Panc1 (cell line): ENCODE measurements at places on chromosomes 5 and 9. TPM values are rescaled to one million over a fixed set of nuclear protein-coding genes. Genes with fewer than 3 reads are reported as not detected.

The ANKRD55 gene
- total RNA-seq, result not detected

DNA sequence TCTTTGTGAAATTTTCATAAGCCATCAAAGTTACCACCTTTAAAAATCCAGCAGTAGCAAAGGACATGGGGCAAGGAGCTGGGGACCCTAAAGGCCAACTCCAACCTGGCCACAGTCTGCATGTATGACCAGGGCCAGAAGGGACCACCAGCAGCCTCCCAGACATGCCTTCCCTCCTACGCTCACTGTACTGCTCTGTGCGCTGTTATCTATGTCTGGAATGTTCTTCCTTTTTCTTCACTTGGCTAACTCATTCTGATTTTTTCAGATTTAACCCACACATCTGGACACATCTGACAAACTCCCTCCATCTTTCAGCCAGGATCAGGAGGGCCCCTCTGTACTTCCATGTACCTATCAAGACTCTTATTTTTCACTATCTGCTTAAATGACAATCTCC lies 47.6 kb upstream of the TRAF1 start:
- no peak for DNase-seq

DNA sequence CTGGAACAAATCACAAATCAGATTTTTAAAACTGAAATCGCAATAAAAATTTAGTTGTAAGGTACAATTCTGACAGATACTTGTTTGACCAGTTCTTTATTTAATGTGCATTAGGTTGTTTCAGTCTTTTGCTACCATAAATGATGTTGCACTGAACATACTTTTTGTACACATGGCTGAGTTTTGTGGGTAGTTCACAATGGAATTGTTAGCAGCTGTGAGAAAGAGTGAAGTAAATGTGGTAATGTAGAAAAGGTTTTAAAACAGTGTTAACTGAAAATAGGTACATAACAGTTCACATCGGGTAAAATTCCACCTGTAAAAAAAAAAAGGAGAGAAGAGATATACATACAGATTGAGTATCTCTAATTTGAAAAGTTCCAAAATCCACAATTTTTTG lies 25.6 kb downstream of the MRPS27 start:
- DNase-seq, result no peak

- no peak for DNase-seq
Measured at GRCh38 chr5:113163328-113163727, 186.7 kb downstream of the DCP2 start.

GRCh38 chr9:34659592-34660253 lies 2.7 kb downstream of the CCL27 start:
- DNase-seq, result no peak

- no peak for DNase-seq
Measured at GRCh38 chr9:116452634-116453033, 234.5 kb upstream of the TRIM32 start.

GRCh38 chr5:139930406-139930805 lies 112.7 kb downstream of the NRG2 start:
- no peak for DNase-seq

DNA sequence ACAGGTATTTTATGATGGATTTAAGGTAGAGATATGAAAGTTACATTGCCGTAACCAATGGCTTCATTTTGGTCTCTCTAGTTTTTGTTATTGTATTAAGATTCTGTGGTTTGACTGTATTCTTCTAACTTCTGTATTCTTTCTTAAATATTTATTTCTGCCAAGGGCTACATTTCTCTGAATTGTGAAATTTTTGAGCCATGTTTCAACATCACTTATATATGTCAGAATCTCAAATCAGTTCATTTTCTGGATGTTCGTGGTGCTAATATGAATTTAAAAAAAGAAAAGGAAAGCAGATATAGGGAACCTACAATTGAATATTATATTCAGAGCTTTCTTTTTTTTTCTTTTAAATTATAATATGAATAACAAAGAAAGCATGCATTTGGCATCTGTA lies 142.7 kb downstream of the ANXA1 start:
- DNase-seq, result no peak

DNA sequence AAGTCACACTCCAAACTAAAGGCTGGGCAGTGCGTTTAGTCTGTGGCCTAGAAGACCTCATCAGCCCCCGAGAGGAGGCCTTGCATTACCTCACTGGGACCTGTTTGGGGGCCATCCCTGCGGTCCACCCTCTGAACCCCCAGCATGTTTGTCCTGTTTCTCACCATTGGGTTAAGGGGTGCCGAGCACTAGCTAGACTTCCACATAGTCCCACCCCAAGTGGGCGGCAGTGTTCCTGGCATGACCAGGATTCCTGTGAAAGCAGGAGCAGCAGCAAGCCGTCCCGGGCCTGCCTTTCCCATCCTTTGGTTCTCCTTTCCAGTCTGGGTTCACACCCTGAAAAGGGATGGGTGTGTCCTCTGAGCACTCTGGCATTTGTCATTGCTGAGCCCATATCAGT lies 26.6 kb upstream of the SAP30L start:
- no peak for DNase-seq

DNA sequence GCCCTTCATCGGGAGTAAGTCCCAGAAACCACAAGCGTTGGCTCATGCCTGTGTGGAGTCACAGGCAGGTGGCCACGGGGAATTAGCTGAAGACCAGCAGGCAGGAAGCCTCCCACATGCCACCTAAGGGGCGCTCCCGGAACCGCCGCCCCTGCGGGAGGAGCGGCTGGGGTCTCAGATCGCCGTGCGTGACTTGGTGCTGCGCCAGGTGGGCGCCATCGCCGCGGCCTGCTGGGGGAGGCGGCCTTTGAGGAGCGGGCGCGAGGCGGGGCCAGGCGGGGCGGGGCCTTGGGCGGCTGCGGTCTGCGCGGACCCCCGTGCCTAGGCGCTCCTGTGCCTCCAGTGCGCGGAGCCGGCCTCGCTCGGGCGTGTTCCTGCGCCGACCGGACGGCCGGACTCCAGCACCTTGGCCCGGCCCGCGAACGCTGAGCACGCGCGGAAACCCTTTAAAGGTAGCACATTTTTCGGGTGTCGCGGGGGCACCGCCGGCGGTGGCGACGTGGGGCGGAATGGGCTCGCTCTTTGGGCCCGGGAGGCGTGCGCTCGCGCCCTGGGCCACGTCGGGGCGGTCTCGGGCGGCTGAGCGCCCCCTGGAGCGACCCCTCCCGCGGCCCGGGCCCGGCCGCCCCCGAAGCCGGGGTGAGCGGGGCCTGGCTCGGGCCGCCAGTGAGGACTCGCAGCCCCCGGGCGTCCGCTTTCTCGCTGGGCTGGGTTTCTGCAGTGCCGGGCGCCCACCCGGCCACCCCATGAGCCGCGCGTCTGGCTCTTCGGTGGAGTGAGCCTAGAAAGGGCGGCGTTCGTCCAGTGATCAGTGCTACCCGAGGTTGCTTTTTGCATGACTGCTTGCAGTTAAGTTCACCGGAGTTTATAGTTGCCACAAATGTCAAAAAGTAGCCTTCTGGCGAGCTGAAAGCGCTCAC lies 24.5 kb downstream of the LECT2 start:
- no peak for DNase-seq

DNA sequence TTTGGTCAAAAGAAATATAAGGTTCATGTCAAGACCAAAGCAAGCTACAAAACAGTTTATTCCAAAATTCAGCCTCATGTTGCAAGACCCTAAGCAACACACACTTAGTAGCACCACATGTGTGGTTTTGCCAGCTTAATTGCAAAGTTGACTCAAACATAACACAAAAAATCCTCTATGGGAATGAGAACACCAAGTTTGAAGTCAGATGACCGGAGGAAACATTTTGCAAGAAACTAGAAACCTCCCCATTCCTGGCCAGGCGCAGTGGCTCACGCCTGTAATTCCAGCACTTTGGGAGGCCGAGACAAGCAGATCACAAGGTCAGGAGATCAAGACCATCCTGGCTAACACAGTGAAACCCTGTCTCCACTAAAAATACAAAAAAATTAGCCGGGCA lies 261.8 kb downstream of the EBF1 start:
- DNase-seq, result no peak

- no peak for DNase-seq
Measured at GRCh38 chr9:2962471-2963172, 118.7 kb upstream of the PUM3 start.

DNA sequence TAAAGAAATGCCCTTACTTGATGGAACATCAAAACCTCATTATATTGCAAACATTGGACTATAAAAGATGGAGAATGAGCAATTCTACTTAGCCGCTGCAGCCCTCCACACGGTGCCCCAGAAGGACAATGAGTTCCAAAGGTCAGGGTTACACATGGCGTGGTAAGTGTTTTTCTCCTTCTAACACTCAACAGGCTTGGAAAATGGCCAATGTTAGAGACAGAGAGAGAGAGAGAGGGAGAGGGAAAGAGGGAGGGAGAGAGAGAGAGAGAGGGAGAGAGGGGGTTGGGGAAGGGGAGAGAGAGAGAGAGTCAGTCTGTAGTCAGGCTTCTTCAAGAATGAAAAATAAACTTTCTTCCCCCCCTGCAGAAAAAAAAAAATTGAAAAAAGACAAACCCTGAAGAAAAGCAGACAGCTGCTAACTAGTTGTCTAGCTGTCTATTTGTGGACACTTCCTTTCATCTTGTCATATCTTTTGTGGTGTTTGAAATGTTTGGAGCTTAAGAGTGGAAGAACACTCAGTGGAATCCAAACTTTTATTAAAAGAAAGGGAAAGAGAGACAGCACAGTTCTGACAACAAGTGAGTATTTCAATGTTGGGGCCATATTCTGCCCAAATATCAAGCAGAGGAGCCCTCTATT lies 324.8 kb downstream of the TMEM38B start:
- no peak for DNase-seq

DNA sequence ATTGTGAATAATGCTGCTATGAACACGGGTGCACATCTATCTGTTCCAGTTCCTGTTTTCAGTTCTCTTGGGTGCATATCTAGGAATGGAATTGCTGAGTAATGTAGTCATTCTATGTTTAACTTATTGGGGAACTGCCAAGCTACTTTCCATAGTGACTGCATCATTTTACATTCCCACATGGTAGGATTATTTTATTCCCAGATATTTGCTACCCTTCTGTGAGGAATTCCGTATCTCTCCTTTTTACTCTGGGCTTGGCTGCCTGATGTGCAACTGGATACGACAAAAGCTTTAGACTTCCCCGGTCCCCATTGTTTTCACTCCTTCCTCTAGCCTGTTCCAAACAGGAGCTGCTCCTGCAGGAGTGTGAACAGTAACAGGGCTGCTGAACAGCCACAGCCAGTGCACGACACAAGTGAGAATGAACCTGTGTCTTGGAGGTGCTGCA lies 7.2 kb downstream of the TAS2R1 start:
- DNase-seq, result no peak

The PTRH1 gene
- total RNA-seq, result 13.8 TPM

The TXNDC8 gene
- total RNA-seq, result not detected

The TSSK1B gene
- total RNA-seq, result not detected

GRCh38 chr5:449151-449550 lies 6.2 kb downstream of the EXOC3 start:
- no peak for DNase-seq

The ASS1 gene
- total RNA-seq, result 26.2 TPM

- no peak for DNase-seq
Measured at GRCh38 chr5:152113401-152113800, 188.8 kb upstream of the GLRA1 start.
